ENCODE measurements at places on chromosomes 13 and 19. TPM values are rescaled to one million over a fixed set of nuclear protein-coding genes. Genes with fewer than 3 reads are reported as not detected.
A peak's percentile ranks its signal among the peaks of the same experiment; 100 is the strongest.

DNA sequence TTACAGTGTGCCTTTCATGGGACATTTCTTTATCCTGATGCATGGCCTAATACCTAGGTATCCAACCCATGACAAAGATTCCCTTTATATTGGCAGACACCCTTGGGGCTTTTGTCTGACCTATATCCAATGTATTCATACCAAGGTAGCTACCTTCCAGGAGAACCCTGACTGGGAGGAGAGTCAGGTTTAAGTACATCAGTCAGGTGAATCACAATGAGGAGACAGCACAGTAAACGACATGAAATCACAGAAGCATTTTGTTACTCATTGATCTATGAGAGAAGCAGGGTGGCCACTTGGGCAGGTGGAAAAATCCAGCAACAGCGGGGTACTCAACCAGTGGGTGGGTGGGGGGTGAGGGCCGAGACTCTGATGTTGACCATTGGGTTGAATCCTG lies 527.4 kb upstream of the ATXN8OS start:
- DNase-seq: no peak

GRCh38 chr19:7098701-7099596 lies 29.4 kb downstream of the ZNF557 start:
- DNase-seq: peak; percentile 93

DNA sequence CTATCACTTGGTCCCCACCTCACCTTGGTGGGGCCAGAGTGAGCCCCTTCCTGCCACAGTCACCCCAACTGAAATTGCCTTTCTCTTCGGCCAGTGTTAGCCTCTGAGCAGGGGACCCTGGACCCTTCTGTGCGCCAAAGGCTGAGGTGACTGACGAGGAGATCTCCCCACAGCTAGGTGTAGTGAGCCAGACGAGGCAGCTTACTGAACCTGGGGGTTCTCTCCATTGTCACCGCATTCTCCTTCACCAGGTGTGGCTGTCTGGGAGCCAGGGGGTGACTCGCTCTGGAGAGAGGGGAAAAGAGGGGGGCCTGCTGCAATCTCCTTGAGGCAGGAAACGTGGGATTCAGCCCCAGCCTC lies 1.3 kb downstream of the RPS28 start:
- DNase-seq: no peak

GRCh38 chr13:63351081-63351480 lies 1935.4 kb upstream of the PCDH20 start:
- DNase-seq: no peak

DNA sequence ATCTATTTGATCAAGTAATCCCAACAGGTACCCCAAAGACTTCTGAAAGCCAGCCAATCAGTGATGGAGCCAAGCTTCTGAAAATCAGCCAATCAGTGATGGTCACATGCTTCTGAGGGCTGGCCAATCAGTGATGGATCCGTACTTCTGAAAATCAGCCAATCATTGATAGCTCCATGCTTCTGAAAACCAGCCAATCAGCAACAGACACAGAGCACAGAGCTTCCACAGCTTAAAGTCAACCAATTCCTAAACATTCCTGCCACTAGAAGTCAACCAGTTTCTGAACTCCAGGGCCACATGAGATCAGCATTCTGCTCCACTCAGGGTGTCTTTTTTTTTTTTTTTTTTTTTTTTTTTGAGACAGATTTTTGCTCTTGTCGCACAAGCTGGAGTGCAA lies 8.2 kb upstream of the HSD17B14 start:
- DNase-seq: no peak

DNA sequence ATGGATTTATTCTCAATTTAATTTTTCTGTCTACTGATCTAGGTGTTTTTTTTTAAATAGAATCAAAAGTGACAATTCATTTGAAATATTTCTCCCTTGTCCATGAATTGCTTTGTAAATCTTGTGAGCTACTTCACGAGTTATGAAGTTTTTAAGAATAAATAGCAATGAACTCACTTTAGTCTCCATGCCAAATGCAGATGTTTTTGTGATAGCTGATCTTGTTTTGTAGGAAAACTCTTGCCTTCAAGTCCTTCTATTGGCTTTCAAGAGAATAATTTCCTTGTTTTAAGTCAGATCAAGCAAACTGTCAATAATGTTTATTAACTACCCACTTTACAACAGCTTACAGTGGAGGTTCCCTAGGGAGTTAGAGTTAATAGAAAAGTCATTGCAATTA lies 99.8 kb downstream of the ITGBL1 start:
- DNase-seq: no peak

DNA sequence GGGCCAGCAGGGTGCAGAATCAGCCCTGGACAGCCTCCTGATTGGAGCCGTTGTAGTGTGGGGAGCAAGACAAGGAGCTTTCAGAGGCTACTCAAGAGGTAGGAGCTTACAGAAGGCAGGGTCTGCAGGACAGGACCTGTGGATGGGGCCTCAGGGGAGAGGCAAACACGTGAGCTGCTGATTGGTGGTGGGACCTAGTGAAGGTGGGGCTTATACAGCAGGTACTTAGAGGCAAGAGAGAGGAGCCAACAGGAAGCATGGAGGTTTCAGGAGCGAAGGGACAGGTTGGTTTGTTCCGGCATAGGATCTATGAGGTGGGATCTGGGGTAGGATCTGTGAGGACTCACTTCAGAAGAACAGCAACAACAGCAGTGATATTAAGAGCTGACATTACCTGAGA lies 32.4 kb downstream of the ZSWIM4 start:
- DNase-seq: no peak

DNA sequence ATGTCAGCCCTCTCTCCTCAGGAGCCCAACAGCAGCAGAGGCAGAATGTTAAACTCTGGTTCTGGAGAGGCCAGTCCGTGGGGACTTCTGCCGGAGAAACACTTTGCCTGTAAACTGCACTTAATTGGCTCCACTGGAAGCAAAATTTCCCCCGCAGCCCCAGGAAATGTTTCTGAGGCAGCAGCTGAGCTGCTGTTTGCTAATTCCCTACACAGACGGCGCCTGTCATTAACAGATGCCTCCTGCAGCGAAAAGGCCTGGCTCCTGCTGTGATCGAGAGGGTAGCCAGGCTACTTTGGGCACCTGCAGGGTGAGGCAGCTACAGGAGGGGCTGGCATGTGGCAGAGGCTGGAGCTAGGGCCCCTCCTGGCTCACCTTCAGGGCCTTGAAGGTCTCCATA lies 5.2 kb upstream of the TM6SF2 start:
- DNase-seq: no peak

DNA sequence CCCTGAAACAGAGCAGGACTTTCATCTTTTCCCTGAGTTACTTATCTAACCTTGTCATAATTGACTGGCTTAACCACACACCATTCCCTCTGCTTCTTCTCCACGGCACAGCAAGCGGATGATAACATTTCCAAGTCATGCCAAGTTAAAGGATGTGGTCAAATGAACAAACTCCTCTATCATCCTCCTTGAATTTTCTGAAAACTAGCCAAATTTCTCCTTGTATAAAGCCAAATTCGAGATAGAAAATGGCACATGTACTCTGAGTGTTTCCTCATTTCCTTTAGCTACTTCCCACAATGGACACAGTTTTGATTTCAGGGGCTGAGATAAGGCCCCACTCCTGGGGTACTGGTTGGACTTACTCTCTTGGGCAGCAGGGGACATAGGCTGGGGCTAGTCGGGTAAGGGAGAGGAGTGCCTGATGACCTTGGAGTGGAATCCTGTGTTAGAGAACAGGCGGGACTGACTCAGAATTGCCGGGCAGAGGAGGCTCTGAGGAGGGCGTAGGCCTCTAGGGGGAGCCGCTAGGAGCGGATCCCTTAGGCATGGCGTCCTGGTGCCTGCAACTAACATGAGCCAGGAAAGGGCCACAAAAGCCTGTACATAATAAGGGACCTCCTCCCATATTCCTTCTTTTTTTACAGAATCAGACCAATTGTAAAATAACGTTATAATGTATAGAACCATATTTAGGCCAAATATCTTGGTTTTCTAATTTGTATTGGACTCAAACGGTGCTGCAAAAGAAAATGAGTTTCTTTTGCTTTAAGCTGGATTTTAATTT lies 20.3 kb upstream of the TMTC4 start:
- DNase-seq: no peak

DNA sequence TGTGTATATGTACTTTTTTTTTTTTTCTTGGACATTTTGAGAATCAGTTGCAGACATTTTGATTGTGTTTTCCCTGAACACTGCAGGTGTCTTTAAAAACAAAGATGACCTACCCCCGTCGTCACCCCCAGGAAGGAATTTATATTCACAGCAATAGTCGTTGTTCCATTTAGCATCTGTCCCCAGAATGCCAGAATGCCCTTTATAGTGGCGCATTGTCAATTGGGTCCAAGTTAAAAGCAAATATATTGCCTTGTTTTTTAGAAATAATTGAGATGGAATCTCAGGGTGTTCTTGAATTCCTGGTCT lies 1.8 kb upstream of the RNF225 start:
- no peak for DNase-seq

- DNase-seq: no peak
Measured at GRCh38 chr19:49042177-49042576, 1.5 kb upstream of the CGB5 start.

GRCh38 chr19:18424890-18425514 lies 5.8 kb downstream of the SSBP4 start:
- DNase-seq: no peak

- DNase-seq: no peak
Measured at GRCh38 chr13:90557626-90558025, 789.9 kb upstream of the MIR17HG start.

DNA sequence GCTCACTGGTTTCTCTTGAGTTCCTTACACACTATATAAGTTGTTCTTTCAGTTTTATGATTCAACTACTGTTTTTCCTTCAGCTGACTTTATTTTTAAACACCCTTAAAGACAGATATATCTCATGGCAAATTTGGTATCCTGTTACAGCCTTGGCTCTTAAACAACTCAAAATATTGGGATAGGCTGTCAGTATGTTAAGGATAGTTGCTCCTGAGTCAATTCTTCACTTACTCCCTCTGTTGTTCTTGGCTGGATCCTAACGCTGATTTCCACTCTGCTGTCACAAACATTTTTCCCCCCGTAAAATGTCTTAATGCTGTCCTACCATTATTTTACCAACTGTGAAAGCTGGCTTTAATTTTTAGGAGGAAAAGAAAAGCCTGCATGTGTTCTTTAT lies 1.2 kb downstream of the KCNRG start:
- DNase-seq: no peak

- no peak for DNase-seq
Measured at GRCh38 chr19:19434483-19435045, 29.1 kb downstream of the GATAD2A start.

DNA sequence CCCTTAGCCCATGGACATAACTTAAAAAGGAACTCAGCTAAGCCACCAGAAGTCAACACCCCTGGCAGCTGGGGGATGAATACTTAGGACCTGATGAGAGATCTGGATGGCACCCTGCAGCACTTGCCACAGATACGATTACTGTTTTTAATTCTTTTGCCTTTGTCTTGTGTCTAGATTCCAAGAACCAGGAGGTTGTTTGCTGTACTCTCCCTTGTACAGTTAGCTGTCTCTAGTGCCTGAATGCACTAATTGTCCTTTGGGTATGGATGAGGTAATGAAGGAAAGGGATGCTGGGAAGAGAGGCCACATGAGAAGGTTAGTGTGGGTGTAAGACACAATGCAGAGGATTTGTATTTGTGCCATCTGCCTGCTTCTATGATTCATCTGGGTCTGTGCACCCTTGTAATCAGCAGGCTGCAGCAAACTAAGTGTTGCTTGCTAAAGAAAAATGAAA lies 385.8 kb downstream of the KCNRG start:
- DNase-seq: no peak

- peak; percentile 53 for DNase-seq
Measured at GRCh38 chr13:46615888-46616531, 63.0 kb downstream of the LRCH1 start.

DNA sequence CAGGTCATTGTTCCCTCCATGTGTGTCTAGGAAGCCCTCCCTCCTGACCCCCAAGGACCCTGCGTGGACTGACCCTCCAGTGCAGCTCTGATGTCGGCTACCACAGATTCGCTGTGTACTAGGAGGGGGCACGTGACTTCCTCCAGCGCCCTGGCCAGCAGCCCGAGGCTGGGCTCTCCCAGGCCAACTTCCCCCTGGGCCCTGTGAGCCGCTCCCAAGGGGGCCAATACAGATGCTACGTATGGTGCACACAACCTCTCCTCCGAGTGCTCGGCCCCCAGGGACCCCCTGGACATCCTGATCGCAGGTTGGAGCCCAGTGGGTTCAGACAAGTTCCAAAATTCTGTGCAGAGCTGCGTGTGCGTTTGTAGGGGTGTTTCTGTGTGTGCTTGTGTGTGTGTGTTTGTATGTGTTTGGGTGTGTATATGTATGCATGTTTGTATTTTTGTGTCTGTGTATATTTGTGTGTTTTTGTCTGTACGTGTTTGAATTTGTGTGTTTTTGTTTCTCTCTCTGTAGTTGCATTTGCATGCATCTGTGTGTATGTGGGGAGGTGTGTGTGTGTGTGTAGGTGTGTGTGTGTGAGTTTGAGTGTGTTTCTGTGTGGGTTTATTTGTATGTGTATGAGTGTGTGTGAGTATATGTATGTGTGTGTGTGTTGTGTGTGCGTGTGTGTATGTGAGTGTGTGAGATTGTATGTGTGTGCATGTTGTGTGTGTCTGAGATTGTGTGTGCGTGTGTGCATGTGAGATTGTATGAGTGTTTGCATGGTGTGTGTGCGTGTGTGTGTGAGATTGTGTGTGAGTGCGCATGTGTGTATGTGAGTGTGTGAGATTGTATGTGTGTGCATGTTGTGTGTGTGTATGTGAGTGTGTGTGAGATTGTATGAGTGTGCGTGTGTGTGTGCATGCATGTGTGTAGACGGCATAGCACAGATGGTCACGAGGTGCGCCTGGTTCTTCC lies 21.4 kb upstream of the LILRA2 start:
- DNase-seq: no peak

GRCh38 chr19:36009220-36009619 lies 607 bp upstream of the SYNE4 start:
- DNase-seq: no peak

DNA sequence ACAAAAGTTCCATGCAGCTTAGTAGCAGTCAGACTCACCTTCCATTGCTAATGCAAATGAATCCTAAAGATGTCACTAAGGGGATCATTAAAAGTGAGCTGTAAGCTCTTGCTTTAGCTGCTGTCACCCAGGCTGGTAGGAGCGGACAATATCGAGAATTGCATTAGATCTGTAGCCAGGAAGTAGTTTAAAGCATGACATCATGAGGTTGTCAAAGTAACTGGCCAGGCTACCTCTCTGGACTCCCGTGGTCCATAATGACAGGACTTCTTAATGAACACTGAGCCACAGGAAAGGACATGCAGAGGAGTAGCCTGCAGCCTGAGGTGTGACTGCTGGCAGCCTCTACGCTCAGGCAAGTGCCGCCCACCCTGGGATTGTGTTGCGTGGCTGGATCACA lies 522.3 kb upstream of the NBEA start:
- no peak for DNase-seq

- DNase-seq: no peak
Measured at GRCh38 chr13:101773062-101773461, 320.6 kb downstream of the ITGBL1 start.

The NTN5 gene
- polyA plus RNA-seq: 1.1 TPM

The PPAN gene
- polyA plus RNA-seq: 28.4 TPM

The SPHK2 gene
- 19.9 TPM for polyA plus RNA-seq

The MEF2B gene
- polyA plus RNA-seq: 1.8 TPM

The VSTM1 gene
- polyA plus RNA-seq: not detected
